Activated CD8-positive, alpha-beta T cell treated with anti-CD3 and anti-CD28 coated beads, Interleukin-2, amount 10 ng/mL, durations not matched to agents 7 days and 5 days (primary cell): ENCODE measurements at places on chromosomes 11 and 22.

DNA sequence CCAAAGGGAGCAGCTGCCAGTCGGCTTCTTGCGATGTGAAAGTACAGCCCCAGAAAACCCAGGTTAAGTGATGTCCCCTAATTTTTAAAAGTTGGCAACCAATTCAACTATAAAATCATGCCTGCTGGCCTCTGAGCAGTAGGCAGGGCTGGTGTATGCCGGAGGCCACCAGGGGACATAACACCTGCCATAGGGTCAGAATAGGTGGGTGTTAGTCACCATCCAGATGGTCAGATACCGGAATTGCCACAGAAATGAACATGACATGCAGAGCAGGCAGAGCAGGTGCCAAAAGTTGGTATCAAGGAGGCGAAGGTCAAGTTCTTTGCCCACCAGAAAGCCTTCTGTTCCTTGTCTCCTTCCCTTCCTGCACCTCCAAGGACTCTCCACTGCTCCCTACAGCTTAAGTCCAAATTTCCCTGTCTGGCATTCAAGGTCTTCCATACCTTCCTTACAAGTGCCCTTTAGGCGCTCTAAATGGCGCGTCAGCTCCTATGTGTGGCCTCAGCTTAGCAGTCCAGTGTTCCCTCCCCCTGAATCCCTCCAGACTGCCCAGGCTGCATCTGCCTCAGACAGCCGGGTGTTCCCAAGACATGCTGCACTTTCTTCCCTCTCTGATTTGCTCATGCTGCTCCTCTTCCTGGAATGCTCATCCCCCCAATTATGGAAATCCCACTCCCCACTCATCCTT lies 45.1 kb downstream of the PTPRJ start:
- no peak for DNase-seq

DNA sequence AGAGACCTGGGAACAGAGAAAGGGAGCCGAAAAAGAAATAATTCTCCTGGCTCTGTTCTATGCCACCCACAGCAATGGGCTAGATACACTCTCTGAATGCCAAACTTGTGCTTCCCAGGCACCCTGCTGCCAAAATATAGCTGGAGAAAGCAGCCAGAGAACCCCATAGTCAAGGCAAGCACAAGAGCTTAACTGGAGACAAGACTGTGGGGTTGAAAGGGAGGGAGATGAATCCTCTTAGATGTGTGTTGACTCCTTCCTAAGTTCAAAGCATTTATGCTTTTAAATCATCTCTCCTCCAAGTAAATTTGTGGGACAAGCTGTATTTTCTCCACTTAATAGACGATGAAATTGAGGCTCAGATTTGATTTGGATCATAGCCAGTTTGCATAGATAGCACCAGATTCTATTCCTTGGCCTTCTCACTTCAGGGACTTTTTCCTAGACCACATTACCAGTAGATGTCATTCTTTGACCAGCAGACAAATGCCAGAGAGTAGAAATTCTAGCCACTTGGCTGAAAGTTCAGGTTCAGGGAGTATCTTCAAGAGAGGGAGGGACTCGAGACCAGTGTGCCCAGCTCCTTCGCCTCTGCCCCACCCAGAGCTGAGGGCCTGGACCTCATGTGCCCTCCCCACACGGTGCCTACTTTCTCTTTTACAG lies 16.5 kb upstream of the ETS1 start:
- peak; percentile 16 for DNase-seq

- DNase-seq: peak; percentile 64
Observed at GRCh38 chr11:76664578-76665061, 5.9 kb downstream of the LRRC32 start.

DNA sequence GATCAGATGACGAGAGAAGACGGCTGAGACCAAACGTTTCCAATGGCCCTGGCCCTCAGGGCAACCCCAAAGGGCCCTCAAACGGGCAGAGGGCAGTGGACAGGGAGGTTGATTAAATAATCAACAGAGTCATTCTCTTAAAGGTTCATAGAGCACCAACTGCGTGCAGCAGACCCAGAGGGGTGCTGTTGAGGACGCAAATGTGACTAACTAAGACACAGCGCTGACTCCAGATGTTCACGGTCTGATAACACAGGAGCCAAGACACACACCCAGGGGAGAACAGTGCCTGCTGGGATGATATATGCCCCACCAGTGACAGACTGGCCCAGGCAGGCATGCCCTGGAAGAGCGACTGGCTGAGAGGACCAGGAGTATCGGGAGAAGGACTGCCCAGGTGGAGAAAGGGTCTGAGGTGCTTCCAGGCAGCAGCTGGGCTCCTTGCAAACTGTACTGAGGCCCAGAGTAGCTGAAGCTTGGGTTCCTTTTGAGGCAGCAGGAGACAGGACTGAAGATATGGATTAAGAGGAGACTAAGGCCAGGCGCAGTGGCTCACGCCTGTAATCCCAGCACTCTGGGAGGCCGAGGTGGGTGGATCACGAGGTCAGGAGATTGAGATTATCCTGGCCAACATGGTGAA lies 7.7 kb downstream of the VWCE start:
- DNase-seq: no peak

- no peak for DNase-seq
Observed at GRCh38 chr11:101291279-101291678, 161.7 kb upstream of the PGR start.

DNA sequence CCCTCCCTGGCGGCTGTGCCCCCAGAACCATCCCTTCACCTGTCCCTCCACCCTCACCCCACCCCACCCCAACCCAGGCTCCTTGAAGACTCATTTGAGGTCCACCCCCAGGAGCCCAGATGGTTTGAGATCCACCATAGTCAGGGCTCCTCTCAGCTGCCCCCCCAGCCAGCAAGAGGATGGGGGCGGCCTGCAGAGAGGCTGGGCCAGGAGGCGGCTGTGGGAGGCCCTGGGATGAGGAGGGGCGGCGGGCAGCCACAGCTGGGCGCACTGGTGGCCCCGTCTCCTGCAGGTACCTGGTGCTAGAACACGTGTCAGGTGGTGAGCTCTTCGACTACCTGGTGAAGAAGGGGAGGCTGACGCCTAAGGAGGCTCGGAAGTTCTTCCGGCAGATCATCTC lies 46.1 kb downstream of the MOB2 start:
- no peak for DNase-seq

DNA sequence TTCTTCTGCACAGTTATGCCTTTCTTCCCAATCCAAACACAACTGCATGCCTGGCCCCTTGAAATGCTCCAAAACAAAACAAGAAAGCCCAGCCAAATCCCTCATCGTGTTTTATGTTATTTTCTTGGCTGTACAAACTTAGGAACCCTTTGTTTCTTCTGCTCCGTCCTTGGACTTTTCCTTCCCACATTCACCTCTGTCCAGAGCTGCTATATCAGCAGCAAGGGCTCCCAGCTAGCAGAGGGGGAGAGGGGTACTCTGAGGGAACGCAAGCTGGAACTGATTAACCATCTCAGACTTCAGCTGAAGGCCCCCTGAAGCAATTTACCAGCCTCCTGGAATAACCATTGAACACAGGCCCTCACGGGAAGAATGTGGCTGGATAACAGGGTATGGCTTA lies 214.7 kb downstream of the TENM4 start:
- no peak for DNase-seq

- DNase-seq: no peak
Observed at GRCh38 chr11:69295079-69295994, 1.4 kb downstream of the MYEOV start.

GRCh38 chr22:40606306-40606705 lies 30.2 kb downstream of the MRTFA start:
- DNase-seq: no peak

DNA sequence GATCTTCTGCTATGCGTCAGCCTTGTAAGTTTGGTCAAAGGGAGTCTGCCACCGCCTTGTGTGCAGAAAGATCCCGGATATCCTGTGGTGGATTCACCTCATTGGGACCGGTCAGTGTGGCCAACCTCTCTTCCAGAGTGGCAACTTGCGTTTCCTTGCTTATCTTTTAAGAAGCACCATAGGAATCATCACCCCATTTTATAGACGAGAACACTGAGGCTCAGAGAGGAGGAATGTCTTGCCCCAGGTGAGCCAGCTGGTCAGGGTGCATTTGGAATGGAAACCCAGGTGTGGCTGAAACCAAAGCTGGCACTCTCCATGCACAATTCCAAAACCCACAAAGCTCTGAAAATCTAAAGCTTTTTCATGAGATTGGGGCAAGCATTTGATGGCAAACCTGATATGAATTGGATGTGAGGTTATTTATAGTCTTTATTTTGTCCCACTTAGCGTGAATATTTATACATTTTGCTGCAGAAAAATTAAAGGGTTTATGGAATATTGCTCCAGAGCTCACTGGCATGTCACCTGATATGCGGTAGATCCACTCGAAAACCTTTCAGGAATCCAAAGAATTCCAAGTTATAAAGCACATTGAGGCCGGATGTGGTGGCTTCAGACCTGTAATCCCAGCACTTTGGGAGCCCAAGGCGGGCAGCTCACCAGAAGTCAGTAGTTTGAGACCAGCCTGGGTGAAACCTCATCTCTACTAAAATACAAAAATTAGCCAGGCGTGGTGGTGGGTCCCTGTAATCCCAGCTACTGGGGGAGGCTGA lies 12.1 kb upstream of the EIF3D start:
- no peak for DNase-seq

DNA sequence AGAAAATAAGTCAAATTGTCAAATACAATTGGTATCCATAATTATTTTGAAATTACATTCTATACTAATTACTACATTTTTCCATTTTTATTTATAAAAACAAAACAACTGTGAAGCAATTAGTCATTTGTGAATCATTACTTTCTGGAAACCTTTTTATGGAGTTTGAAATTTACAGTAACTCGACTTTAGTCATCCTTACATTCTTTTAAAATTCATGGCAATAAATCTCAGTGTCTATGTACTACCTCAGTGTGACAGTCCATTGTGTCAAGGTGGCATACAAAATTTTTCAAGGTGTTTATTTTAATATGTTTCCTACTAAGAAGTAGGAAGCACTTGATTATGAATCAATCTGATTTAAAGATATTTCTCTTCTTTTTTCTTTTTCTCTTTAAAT lies 1949.4 kb upstream of the RAG2 start:
- DNase-seq: no peak

DNA sequence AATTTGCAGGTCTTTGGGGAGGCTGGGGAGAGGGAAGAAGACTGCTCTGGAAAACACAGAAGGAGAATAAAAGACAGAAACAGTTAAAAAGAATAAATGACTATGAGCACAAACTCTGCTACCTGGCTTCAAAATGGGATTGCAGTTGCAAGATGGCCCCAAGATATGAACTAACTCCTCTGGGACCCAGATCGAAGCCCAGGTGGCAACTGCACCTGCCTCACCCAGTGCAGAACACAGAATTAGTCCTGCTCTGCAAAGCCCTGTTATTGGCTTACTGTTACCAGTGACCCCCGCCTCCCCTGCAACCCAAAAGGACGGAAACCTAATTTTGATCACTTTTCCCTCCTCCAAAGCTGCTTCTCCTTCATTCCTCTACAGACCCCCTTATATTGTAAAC lies 35.9 kb upstream of the POU2AF1 start:
- no peak for DNase-seq

DNA sequence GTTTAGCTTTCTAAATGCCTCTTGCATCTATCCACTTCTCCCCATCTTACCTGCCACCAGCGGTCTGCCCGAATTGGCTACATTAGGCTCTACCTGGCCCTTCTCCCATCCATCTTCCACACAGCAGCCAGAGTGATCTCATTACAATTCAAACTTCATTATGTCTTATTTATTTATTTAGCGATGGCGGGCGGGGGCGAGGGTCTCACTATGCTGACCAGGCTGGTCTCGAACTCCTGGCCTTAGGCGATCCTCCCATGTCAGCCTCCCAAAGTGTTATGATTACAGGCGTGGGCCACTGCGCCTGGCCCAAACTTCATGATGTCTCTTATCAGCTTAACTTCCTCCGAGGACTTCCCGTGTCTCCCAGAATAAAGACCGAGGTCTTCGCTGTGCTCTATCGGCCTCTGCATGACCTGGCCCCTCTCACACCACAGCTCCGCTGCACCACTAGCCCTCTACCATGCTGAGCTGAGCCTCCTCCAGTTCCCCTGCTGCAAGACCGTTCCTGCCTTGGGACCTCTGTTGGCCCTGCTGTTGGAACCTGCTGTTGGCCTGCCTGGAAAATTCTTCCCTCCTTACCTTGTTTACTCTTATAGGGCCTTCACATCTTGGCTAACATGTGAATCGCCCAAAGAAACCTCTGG lies 870 bp upstream of the CTTN start:
- DNase-seq: no peak

DNA sequence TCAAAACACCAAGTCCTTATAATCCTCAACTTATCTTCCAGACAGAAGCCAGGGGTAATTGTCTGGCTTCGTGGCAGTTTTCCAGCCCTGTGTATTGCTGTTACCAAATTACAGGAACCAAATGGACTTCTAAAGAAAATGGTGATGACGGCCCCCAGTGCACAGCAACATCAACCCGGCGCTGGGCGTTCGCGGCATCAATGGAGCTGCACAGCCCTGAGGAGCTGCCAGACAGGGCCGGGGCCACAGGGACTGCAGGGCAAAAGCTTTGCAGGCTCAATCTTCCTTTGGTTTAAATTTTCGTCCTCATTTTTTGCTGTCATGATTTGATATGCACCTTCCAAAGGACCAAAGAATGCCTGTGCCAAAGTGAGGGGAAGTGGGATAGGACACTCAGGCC lies 292.5 kb downstream of the BRD1 start:
- no peak for DNase-seq

DNA sequence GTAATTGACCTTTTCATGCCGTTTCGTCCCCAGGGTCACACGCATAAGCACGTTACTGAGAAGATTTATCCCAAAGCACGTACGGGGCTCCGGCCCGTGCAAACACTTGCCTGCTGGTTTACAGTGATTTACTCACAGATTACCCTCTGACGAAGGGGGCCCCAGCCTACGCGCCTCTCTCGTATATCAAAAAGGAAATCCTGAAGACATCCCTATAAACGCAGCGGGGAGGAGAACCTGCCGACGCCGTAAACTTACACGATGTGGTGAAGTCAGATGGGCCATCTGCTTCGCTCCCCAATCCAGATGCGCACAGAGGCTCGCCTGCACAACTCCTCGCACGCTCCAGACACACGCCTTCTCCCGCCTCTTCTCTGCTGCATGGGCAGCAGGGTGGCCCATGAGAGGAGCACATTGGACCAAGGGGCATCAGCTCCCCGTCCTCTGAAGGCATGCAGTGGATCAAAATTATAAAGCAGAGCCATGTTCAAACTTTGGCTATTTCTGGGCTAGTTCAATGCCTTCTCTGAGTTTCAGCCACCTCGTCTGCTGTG lies 123.6 kb downstream of the MN1 start:
- no peak for DNase-seq

DNA sequence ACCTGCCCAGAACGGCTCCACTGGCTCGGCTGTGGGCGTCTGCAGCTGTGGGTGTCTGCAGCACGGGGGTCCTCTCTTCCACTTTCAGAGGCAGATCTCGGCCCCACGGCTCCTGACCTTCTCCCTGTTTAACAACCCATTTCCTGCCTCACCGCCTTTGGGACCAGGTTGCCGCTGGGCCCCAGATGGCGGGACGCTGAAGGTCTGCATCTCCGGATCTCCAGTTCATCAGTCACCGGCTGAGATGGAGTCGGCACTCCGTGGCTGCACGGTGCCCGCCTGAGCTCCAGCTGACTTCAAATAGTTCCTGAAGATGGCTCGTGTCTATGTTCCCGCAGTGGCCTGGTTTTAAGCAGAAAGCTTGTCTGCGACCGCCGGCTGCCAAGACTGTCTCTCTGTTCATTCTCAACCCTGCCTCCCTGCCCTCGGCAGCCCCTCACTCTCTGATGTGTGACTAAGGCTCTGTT lies 475.9 kb downstream of the BRD1 start:
- no peak for DNase-seq
